Activated B cell treated with CpG ODN at 0.5 μM for 24 hours (primary cell): ENCODE measurements at places on chromosomes 3 and 15. TPM values are rescaled to one million over a fixed set of nuclear protein-coding genes. Genes with fewer than 3 reads are reported as not detected.

- H3K27ac ChIP-seq, result no peak overlapping the region
- H3K4me1 ChIP-seq, result peaks cover 5% of the 10 kb centered on the region
- DNase-seq, result no peak
- no peaks in the 10 kb centered on the region for H3K36me3 ChIP-seq
- no peaks in the 10 kb centered on the region for H3K27me3 ChIP-seq
Observed at GRCh38 chr3:42749753-42750231, 23.3 kb downstream of the CCDC13 start.

INKA1 gene
- total RNA-seq, result 9.4 and 10.0 TPM in 2 replicates

GABRB3 gene
- not detected in 2 replicates for total RNA-seq

DNA sequence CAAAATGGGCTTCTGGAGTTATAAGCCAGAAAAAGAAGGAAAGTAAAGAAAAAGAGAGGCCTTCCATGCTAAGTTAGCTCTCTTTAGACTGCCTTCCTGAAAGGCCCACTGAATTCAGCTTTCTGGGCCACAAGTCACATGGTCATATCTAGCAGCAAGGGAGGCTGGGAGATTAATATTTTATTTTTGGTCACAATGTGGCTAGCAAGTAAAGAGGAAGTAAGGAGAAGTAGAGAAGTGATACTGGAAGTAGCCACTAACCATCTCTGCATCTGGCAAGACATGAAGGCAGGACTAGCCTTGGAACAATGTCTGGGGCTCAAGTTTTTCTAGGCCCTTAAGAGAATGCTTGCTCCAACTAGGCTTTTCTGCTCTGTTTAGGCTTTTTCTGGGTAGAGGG, 81.8 kb upstream of the UBE2E1 start:
- H3K4me3 ChIP-seq, result no peak overlapping the region
- H3K27me3 ChIP-seq, result no peaks in the 10 kb centered on the region
- H3K27ac ChIP-seq, result peak overlapping the region; percentile 15
- DNase-seq, result no peak

GRCh38 chr15:68335251-68335650, 57.7 kb downstream of the FEM1B start:
- no peak for DNase-seq
- no peaks in the 10 kb centered on the region for H3K4me1 ChIP-seq
- H3K27me3 ChIP-seq, result peaks cover 7% of the 10 kb centered on the region
- H3K27ac ChIP-seq, result no peak overlapping the region
- no peaks in the 10 kb centered on the region for H3K36me3 ChIP-seq
- no peak overlapping the region for H3K4me3 ChIP-seq

EBLN2 gene
- total RNA-seq, result 6.9 and 9.4 TPM in 2 replicates

DNA sequence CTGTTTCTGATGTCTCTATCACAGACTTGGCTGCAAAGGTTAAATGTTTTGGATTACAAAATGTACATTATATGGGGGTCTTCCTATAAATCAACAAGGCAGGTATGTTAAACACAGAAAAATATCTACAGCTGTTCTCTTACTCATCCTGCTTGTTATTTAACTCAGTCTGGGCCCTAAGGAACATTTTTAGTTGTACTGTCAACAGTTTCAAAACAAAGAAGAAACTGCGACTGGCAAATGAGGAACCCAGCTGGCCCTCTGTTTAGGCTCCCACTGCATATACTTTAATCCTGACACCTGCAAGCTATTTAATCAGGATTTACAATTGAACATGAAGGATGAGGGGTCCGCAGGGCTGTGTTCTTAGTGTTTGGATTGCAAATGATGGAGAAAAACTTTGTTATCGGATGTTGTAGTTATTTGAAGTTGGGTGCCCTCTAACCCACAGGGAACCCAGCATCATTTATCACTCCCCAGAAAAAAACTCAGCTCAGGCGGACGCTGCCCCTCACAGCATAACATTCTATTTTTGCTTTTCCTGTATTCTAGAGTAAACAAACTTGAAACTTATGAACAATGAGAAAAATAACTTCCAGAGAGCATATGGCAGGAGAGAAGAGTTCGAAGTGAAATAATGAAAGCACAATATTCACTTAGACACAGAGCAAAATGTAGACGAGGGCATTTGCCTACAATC, 91.2 kb downstream of the POLR2M start:
- H3K36me3 ChIP-seq, result no peaks in the 10 kb centered on the region
- no peaks in the 10 kb centered on the region for H3K4me1 ChIP-seq
- H3K27ac ChIP-seq, result no peak overlapping the region
- H3K4me3 ChIP-seq, result no peak overlapping the region
- no peak for DNase-seq

GRCh38 chr3:131796111-131796510, 238.7 kb downstream of the CPNE4 start:
- no peak for DNase-seq
- no peak overlapping the region for H3K4me3 ChIP-seq
- peaks cover 18% of the 10 kb centered on the region for H3K27me3 ChIP-seq

- no peaks in the 10 kb centered on the region for H3K4me1 ChIP-seq
- no peaks in the 10 kb centered on the region for H3K27me3 ChIP-seq
- no peak overlapping the region for H3K27ac ChIP-seq
- H3K36me3 ChIP-seq, result no peaks in the 10 kb centered on the region
- DNase-seq, result no peak
Observed at GRCh38 chr3:61616586-61616985, 55.2 kb downstream of the PTPRG start.

PLIN1 gene
- total RNA-seq, result 0.27 and 0.71 TPM in 2 replicates

- no peaks in the 10 kb centered on the region for H3K36me3 ChIP-seq
- no peak overlapping the region for H3K27ac ChIP-seq
- no peak overlapping the region for H3K4me3 ChIP-seq
- peaks cover 15% of the 10 kb centered on the region for H3K4me1 ChIP-seq
- no peaks in the 10 kb centered on the region for H3K27me3 ChIP-seq
Observed at GRCh38 chr3:11651477-11651876, 7.8 kb upstream of the VGLL4 start.

- H3K36me3 ChIP-seq, result no peaks in the 10 kb centered on the region
- no peaks in the 10 kb centered on the region for H3K4me1 ChIP-seq
- H3K27ac ChIP-seq, result no peak overlapping the region
- no peaks in the 10 kb centered on the region for H3K27me3 ChIP-seq
Observed at GRCh38 chr3:61903931-61904657, 342.7 kb downstream of the PTPRG start.

DNA sequence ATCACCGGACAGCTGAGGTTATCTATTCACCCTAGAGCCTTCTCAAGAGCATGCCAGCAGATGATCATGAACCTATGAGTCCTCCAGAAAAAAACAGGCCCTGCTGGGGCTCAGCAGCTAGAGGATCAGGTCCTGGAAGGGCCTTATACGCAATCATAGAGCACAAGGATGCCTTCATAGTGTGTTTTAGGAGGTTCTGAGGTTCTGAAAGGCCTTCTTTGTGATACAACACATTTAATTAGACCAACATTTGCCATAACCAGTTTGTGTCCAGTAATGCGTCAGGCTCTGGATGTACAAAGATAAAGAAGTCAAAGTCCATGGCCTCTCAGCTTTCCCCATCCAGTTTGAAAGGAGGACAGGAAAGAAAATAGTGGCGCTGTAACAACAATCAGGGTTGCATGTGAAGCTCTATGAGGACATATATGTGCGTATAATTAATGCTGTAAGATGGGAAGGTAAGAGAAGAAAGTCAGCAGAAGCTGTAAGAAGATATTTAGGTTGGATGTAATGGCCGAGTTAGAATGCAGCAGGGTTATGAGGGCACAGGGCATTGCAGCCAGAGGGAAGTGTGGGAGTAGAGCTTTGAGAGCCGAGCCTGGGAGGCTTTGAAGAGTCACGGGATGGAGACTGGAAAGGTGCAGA, 302.6 kb upstream of the TBL1XR1 start:
- no peak for DNase-seq
- no peak overlapping the region for H3K4me3 ChIP-seq
- H3K4me1 ChIP-seq, result peaks cover 5% of the 10 kb centered on the region
- no peaks in the 10 kb centered on the region for H3K36me3 ChIP-seq

CP gene
- total RNA-seq, result not detected in 2 replicates

CLDN16 gene
- total RNA-seq, result not detected in 2 replicates

DNA sequence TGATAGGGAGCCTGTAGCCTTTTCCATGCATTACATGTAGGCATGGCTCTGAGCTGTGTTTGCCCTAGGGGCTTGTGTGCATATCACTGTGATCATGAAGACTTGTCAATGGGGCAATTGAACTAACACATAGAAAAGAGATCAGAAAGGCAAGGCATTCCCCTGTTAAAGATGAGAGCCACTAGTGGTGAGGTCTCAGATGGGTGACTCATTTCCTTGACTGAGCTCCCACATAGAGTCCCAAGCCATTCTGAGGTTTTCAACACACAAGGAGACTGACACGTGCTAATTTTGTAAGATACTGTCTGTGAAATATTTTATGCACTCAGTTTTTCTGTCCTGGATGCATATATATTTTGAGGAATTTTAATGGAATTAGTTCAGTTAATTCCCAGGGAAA, 53.8 kb downstream of the SAMMSON start:
- H3K4me1 ChIP-seq, result no peaks in the 10 kb centered on the region
- no peaks in the 10 kb centered on the region for H3K36me3 ChIP-seq
- no peak overlapping the region for H3K27ac ChIP-seq
- no peak for DNase-seq
- H3K27me3 ChIP-seq, result peaks cover 6% of the 10 kb centered on the region

TRIM42 gene
- total RNA-seq, result not detected in 2 replicates

DNA sequence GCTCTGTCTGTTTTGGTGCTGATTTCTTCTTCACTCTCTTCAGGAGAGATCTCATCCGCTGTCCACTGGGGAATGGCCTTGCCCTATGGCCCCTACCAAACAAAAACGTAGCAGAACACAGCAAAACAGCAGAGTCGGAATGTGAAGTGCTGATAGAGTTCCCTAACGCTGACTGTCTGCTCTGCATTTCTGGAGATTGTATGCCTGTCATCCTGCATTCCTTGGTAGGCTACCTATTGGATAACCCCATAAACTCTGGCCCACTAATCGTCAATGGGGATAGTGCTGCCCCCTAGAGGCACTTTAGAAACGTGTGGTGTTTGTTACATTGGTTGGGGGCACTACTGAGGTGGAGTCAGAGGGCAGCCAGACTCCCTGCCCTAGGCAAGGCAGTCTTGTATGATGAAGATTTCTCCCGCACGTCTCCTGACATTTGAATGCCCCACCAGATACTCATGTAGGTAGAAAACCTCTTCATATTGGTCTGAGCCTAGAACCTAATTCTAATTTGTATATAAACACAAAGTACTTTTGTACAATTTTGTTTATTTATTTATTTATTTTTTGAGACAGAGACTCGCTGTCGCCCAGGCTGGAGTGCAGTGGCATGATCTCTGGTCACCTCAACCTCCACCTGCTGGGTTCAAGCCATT, 15.6 kb upstream of the MAGEF1 start:
- DNase-seq, result no peak
- H3K27me3 ChIP-seq, result peaks cover 4% of the 10 kb centered on the region
- no peaks in the 10 kb centered on the region for H3K4me1 ChIP-seq
- H3K4me3 ChIP-seq, result no peak overlapping the region
- no peak overlapping the region for H3K27ac ChIP-seq

C3orf62 gene
- total RNA-seq, result 5.3 and 6.1 TPM in 2 replicates

- H3K4me3 ChIP-seq, result no peak overlapping the region
- no peaks in the 10 kb centered on the region for H3K27me3 ChIP-seq
- no peak overlapping the region for H3K27ac ChIP-seq
- H3K4me1 ChIP-seq, result no peaks in the 10 kb centered on the region
Observed at GRCh38 chr3:126845920-126846715, 136.8 kb upstream of the PLXNA1 start.

DNA sequence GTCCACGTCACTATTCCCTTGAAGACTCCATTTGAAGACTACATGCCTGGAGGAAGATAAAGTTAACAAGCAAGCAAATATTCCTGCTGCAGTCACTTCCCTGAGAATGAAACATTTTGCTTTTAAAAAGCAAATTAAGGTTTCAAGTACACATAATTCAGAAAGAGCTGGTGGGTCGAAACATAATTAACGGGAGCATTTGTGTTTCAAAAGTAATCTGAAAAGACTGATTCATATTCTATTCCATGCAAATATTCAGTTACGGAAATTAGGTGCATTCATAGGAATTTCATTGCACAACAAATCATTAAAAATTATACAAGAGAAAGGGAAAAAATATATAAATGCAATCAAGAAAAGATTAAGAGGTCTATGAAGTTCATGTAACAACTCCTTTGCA, 260.9 kb downstream of the NEK10 start:
- DNase-seq, result no peak
- H3K4me1 ChIP-seq, result no peaks in the 10 kb centered on the region
- H3K36me3 ChIP-seq, result no peaks in the 10 kb centered on the region
- H3K4me3 ChIP-seq, result no peak overlapping the region
- H3K27ac ChIP-seq, result no peak overlapping the region
- no peaks in the 10 kb centered on the region for H3K27me3 ChIP-seq

TSC22D2 gene
- total RNA-seq, result 35.9 and 38.9 TPM in 2 replicates

WDR49 gene
- total RNA-seq, result 0.49 TPM in 2 replicates

MUSTN1 gene
- 0.83 and 1.6 TPM in 2 replicates for total RNA-seq
